ENCODE measurements at places on chromosomes 4 and X.

DNA sequence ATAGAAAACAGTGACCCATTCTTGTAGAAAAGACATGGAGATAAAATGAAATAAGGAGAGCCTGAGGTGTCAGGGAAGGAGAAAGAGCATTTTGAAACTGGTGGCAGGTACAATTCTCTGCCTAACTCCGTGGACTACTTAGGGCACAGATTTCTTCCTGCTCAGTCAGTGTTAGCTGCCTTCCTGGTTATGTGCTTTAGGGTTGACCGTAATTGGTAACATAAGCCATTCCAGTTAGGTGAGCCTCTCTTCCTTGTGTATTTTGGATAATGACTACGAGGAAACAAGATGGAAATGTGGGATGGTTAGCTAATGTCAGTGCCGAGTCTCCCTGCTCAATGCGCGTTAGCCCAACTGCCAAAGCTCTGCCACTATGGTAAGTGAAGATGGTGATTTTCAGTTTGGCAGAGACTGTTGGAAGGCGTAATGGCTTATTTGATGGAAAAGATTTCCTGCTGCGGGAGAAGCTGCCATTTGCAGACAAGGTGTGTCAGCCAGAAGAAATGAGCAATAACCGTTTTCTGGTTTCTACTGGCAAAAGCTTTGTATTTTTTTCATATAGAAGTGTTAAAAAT, 174.1 kb downstream of the CBR4 start:
- no peak for DNase-seq

GRCh38 chr4:72448231-72448630, 120.8 kb downstream of the ADAMTS3 start:
- DNase-seq: no peak

GRCh38 chr4:105714932-105715331, 6.3 kb downstream of the GSTCD start:
- DNase-seq: no peak

GRCh38 chr4:3434881-3435685, 6.7 kb upstream of the HGFAC start:
- DNase-seq: no peak

DNA sequence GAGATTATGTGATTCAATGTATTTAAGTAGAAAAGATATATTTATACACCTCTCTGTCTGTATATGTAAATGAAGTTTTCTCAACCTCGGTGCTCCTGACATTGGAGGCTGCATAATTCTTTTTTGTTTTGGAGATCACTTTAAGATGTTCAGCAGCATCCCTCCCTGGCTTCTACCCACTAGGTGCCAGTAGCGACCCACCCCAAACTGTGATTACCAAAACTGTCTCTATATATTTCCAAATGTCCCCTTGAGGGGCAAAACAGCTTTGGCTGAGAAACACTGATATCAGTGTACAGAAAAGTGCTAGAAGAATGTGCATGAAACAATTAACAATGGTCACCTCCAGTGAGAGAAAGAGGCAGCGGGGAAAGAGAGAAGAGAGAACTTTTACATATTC, 51.2 kb downstream of the DCX start:
- no peak for DNase-seq

DNA sequence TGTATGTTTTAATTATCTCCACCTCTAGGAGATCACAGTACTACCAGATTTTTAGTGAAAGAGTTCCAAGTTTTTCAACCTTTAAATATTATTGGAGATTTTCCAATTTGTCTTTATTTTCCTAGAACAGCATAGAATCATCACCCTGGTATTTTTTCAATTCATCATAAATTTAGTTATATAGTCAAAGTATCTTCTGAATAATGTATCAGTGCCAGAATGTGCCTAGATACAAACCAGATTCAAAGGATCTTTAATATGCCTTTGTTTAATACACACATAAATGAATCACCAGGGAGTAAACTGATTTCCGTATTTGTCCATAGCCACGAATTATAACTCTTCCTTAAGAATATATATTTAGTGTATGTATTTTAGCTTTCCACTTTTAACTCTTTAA, 1373.1 kb downstream of the STIM2 start:
- no peak for DNase-seq
